Stimulated activated CD8-positive, alpha-beta memory T cell treated with anti-CD3 and anti-CD28 coated beads, Interleukin-4, amount 100 ng/mL, for 1 hour (primary cell): ENCODE measurements at places on chromosomes 7 and 10.

GRCh38 chr7:38838725-38839385, 70.1 kb downstream of the VPS41 start:
- no peak for DNase-seq

GRCh38 chr7:129774359-129774758, 162.8 kb downstream of the NRF1 start:
- no peak for DNase-seq

DNA sequence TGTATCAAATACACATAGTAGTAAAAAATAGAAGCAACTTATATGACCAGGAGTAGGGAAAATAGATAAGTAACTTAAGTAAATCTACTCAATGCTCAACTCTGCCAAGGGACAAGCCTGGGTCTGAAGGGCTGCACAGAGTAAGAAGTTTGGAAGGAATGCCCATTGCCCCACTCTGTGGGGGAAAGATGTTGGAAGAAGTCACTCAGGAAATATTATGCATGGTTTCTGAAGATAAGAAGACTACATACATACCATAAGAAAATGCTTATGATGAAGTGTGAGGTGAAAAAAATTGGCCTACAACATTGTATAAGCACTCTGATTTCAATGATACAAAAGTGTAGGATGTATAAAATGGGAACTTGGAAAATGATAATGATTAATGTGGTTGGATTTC, 54.0 kb downstream of the LAMB4 start:
- no peak for DNase-seq

GRCh38 chr10:48470893-48471805, 133.7 kb downstream of the ARHGAP22 start:
- DNase-seq, result no peak

DNA sequence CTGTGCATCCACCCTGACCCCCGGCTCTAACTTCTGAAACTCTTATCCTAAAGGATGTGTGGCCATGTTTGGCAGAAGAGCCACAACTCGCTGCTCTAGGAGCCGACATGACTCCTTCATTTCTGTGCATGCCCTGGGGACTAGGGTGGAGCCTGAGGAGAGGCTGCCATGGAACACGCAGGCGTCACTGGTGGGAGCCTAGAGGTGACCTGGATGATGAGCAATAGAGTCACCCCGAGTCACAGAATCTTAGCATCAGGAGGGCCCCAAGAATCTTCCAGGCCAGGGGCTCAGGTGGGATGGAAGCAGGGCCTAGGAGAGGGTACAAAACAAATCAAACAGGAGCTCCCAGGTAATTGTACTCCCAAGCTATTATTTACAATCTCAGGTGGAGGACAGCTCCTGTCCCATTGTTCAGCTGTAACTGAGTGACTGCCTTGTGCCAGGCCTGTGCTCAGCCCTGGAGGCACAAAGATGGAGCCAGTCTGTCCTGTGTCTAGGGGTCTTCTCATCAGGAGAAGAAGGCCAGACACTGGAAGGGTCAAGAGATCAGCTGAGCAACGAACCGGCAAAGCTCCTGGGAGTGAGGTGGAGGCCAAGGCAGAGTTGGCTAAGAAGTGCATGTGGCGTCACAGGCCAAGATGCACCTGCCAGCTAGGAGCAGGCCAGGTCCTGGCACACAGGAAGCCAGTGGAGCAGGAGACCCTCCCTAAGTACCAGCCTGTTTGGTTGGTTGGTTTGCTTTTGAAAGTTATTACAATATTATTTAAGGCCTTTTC, 5.8 kb upstream of the ZNF22 start:
- no peak for DNase-seq

GRCh38 chr7:151470711-151471110, 30.8 kb upstream of the CRYGN start:
- DNase-seq, result no peak

- peak; percentile 36 for DNase-seq
Observed at GRCh38 chr10:128150045-128150493, 23.8 kb upstream of the MKI67 start.

GRCh38 chr10:36725581-36726520, 399.5 kb upstream of the ANKRD30A start:
- no peak for DNase-seq

- DNase-seq, result no peak
Observed at GRCh38 chr7:81672872-81673271, 97.0 kb downstream of the HGF start.

GRCh38 chr10:122525788-122526187, 34.8 kb upstream of the DMBT1 start:
- no peak for DNase-seq

DNA sequence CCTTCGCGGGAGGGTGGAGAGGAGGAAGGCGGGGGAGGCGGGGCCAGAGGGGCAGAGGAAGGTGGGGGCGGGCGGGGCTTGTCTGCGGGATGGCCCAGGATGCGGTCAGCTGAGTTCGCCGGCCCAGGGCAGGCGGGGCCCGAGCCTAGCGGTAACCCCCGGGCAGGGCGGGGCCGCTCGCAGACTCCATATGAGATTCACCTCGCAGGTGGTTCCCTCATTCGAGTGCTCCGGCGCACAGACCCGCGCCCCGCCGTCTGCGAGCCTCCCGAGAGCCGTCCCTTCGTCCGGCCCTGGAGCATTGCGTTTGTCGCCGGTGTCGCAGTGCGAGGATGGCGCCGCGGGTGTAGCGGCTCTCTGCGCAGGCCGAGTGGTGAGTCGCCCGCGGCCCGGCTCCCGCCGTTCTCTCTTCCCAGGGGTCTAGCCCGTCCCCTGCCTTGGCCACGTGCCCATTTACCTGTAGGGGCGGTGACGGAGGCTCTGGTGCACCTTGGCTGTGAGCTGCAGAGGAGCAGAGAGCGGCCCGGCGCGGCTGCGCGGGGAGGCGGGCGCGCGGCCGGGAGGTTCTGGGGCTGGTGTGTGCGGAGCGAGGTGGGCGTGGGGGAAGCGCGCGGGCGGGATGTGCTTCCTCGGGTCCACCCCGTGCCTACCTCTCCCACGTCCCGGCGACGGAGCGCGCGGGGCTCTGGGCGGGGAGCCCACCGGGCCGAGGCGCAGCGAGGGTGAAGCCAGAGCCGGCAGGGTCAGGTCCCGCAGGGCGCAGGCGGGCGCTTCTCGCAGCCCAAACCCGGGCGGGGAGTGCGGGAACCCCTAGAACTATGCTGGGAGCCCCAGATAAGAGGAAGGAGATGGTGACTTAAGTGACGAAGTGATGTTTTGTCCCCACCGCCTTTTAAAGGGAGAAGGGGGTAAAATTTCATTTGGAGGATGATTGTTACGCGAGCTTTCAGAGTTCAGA, at the start of gene UPP1:
UPP1 (plus strand) TSS at position 220 of the 958 bp plus-strand sequence. CDS start 5,519 bp downstream, outside the sequence.
- peak; percentile 81 for DNase-seq

- DNase-seq, result no peak
Observed at GRCh38 chr7:158650821-158651225, 53.8 kb downstream of the NCAPG2 start.

- DNase-seq, result no peak
Observed at GRCh38 chr10:79425074-79425532, 20.3 kb downstream of the ZCCHC24 start.

DNA sequence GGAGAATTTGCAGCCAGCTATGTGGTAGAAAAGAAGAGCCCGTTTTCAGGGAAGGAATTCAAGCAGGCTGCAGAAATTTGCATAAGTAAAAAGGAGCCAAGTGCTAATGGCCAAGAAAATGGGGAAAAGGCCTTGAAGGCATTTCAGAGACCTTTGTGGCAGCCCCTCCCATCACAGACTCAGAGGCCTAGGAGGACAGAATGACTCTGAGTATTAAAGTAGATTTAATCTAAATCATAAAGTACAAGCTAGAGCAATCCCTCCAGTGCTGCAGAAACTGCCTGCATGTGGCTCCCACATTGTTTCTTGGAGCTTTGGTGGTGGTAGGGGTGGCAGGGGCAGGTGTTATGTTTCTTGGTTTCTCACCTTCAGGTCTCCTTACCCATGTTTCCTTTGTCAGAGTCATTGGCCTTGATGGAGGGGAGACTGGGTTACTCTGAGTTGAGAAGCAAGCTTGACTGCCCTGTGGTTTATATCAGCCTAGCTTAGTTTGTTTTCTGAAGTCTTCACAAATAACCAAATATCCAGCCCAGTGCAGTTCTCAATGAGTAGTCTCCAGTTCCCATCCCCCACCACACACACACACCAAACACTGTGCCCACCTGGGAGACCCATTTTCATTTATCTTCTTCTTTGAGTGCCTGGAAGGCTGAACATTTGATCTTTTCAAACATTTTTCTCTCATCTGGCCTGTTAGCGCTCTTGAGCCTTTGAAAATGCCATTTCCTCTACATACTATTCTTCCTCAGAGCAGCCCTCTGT, 34.5 kb downstream of the ITPRIP start:
- DNase-seq, result no peak

DNA sequence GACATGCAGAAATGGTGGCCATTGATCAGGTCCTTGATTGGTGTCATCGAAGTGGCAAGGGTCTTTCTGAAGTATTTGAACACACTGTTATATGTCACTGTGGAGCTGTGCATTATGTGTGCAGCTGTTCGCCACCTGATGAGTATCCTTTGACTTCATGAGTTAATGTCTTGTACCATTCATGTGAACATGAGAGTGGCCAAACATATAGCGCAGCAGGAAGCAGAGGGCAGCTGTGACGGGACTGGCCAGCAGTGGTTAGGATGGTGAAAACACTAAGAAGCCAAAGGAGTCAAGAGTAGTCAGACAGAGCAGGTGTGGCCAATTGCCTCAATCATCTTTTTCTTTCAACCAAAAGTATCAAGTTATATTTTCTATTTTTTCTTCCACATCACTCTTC, 167.4 kb downstream of the IMMP2L start:
- no peak for DNase-seq
